ENCODE measurements at places on chromosomes 4 and X. TPM values are rescaled to one million over a fixed set of nuclear protein-coding genes. Genes with fewer than 3 reads are reported as not detected.
A peak's percentile ranks its signal among the peaks of the same experiment; 100 is the strongest.

The SSX2B gene
- not detected for total RNA-seq

The GPR101 gene
- not detected for total RNA-seq

The WAS gene
- 49.1 TPM for total RNA-seq

The NKX1-1 gene
- total RNA-seq = not detected

DNA sequence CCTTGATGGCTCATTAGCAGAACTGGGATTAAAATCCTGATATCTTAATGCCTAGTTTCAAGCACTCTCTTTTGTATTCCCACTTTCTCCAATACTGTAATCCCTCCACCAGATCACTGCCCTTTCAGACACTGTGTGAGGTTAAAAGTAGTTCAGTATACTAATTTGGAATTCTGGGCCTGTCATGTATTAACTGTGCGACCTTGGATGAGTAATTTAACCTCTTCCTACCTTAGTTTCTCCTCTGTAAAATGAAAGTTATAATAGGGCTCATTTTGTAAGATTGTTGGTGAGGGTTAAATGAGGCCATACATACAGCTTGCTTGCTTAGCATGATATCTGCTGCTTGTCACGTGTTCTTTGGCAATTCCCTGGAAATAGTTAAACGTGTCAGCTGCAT lies 207.3 kb upstream of the HS3ST1 start:
- no peaks in the 10 kb centered on the region for H3K36me3 ChIP-seq
- H3K4me1 ChIP-seq = no peaks in the 10 kb centered on the region
- H3K4me3 ChIP-seq = no peak overlapping the region
- H3K27ac ChIP-seq = no peak overlapping the region

- H3K4me1 ChIP-seq = no peaks in the 10 kb centered on the region
- H3K4me3 ChIP-seq = no peak overlapping the region
- no peak overlapping the region for H3K27ac ChIP-seq
- H3K36me3 ChIP-seq = no peaks in the 10 kb centered on the region
These were observed 173.3 kb downstream of the PRKX start for GRCh38 chrX:3540105-3540504.

DNA sequence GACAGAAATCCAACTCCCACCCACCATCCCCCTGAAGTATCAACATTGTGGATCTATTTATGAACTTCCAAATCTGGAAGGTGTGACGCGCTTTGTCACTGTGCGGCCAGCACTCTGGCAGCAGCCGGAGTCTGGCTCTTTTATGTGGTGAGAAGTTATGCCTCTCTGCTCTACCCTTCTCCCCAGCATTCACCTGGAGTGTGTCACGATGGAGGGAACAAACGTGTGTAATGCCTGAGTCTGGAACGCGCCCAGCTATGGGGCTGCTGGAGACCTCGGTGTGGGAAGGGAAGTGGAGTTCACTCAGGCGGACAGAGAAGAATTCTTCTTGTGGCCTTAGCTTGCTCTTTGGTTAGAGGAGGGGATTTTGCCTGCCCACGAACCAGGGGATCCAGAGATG lies 222.1 kb upstream of the RPL34 start:
- no peak overlapping the region for H3K27ac ChIP-seq
- no peaks in the 10 kb centered on the region for H3K27me3 ChIP-seq
- no peaks in the 10 kb centered on the region for H3K36me3 ChIP-seq
- H3K4me1 ChIP-seq = no peaks in the 10 kb centered on the region
- no peak overlapping the region for H3K4me3 ChIP-seq
- no peak for DNase-seq

DNA sequence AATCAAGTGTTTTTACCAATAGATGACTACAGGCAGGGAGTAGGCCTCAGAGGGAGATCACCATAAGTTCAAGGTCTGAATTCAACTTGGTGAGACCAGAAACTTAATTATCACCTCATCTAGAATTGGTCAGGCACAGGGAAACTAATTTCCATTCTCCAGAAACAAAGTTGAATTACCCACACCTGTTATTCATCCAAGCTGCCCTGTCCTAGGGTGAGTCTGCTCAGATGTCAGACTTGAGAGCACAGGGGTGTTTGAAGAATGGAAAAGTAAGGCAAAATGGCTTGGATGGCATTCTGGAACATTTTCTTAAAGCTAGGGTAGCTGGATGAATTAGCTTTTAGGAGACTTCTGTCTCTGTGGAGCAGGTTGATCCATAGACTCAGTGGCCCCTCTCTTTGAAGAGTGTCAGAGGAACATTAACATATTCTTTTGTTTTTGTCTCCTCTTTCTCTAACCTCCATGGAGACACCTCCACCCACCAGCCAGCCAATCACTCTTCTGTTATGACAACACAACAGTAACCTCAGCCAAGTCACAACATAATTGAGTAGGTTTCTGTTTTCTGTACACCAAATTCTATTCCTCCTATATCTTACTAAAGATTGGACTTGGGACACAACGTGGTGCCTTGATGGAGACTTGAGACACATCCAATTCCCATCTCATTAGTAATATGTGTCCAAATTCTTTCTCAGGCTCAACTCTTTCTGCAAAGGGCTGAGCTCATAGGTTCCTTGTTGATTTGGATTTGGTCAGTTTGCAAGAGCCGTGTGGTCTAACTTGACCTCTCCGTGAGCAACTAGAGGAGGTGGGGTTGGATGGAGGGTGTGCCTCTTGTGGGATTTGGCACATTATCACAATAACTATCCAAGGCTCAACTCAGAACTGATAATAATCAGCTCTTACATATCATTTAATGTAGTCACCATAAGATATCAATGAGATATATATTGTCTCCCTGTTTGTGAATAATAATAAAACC lies 45.1 kb downstream of the VSIG4 start:
- peaks cover 8% of the 10 kb centered on the region for H3K4me1 ChIP-seq
- no peaks in the 10 kb centered on the region for H3K27me3 ChIP-seq

GRCh38 chr4:3660086-3660927 lies 105.9 kb upstream of the ADRA2C start:
- no peak for DNase-seq
- no peak overlapping the region for H3K4me3 ChIP-seq
- no peaks in the 10 kb centered on the region for H3K4me1 ChIP-seq
- no peaks in the 10 kb centered on the region for H3K36me3 ChIP-seq
- H3K27me3 ChIP-seq = peaks cover 72% of the 10 kb centered on the region

GRCh38 chr4:148270630-148271029 lies 171.6 kb downstream of the NR3C2 start:
- H3K4me3 ChIP-seq = no peak overlapping the region
- H3K27ac ChIP-seq = no peak overlapping the region
- DNase-seq = no peak
- no peaks in the 10 kb centered on the region for H3K36me3 ChIP-seq
- H3K27me3 ChIP-seq = no peaks in the 10 kb centered on the region

- no peak overlapping the region for H3K27ac ChIP-seq
- H3K27me3 ChIP-seq = no peaks in the 10 kb centered on the region
- DNase-seq = no peak
- no peaks in the 10 kb centered on the region for H3K36me3 ChIP-seq
- H3K4me1 ChIP-seq = no peaks in the 10 kb centered on the region
These were observed 487.9 kb downstream of the C4orf33 start for GRCh38 chr4:129583868-129584267.

DNA sequence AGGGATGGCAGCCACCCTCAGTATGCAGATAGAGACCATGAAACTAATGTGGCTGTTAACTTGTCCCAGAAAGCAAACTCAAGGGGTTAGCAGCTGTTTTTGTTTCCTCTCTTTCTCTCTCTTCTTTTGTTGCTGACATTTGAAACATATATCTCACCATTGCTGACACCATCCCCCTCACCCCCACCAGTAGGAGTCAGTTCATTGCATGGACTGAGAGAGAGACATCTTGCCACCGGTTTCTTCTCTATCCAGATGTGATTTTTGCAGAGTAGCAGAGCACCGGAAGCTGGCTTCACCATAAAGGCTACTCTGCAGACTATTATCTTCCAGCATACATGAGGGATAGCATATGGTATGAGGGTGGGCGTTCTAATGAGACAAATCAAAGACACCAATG lies 177.1 kb upstream of the FRG1 start:
- no peaks in the 10 kb centered on the region for H3K27me3 ChIP-seq
- DNase-seq = no peak
- no peaks in the 10 kb centered on the region for H3K4me1 ChIP-seq

- peak; percentile 53 for DNase-seq
- H3K27ac ChIP-seq = no peak overlapping the region
- no peak overlapping the region for H3K4me3 ChIP-seq
- no peaks in the 10 kb centered on the region for H3K4me1 ChIP-seq
These were observed 318.3 kb upstream of the SLC7A11 start for GRCh38 chr4:138560448-138560847.

- peak within 1 kb of the TSS; percentile 96 for H3K27ac ChIP-seq
- DNase-seq = peak; percentile 81
- peak within 1 kb of the TSS; percentile 95 for H3K4me3 ChIP-seq
- peaks cover 10% of the 10 kb centered on the region for H3K36me3 ChIP-seq
- H3K27me3 ChIP-seq = no peaks in the 10 kb centered on the region
These were observed at the start of gene DNAJB14 for GRCh38 chr4:99946356-99947189. TSS of gene DNAJB14 (minus strand) at chr4:99946618. CDS start at chr4:99946571, 47 bp downstream.

DNA sequence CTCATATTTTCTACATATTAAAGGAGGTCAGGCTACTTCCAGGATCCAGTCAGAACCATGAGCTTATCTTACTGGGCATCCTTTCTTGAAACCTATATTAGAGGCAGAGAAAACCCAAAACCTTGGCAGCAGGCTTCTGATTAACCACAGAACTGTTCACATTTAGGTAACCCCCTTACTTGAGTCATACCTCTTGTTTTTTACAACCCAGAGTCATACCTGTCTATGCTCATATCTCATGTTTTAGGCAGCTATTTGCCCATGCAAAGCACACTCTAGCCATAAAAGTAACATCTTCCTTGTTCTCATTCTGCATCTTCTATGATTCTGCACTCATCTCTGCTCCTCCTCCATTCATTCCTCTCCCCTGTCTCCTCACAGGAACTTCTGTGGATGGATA lies 138.0 kb upstream of the SMIM31 start:
- no peak overlapping the region for H3K4me3 ChIP-seq
- no peak for DNase-seq
- H3K4me1 ChIP-seq = no peaks in the 10 kb centered on the region

DNA sequence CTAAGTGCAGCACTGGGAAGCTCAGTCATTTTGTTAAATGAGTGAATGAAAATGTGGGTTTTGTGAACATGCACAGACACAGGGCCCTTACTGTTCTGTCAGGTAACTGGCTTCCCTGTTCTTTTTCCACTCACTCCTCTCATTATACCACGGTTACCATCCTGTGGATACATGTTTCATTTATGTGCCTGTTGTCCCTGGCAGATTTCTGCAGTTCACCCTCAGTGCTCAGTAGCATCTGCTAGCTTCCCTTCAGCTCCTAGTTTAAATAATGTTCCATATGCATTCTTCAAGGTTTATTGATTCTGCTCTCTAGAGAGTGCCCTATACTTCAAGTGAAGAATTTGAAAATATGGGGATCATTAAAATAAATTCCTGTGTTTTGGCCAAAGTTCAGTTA lies 1634.3 kb upstream of the ADGRL3 start:
- no peak for DNase-seq
- no peaks in the 10 kb centered on the region for H3K36me3 ChIP-seq
- H3K4me1 ChIP-seq = no peaks in the 10 kb centered on the region
- no peak overlapping the region for H3K4me3 ChIP-seq

GRCh38 chr4:142356801-142357200 lies 489.3 kb downstream of the INPP4B start:
- H3K36me3 ChIP-seq = no peaks in the 10 kb centered on the region
- no peaks in the 10 kb centered on the region for H3K27me3 ChIP-seq
- H3K27ac ChIP-seq = no peak overlapping the region
- DNase-seq = no peak
- H3K4me3 ChIP-seq = no peak overlapping the region
- H3K4me1 ChIP-seq = no peaks in the 10 kb centered on the region

DNA sequence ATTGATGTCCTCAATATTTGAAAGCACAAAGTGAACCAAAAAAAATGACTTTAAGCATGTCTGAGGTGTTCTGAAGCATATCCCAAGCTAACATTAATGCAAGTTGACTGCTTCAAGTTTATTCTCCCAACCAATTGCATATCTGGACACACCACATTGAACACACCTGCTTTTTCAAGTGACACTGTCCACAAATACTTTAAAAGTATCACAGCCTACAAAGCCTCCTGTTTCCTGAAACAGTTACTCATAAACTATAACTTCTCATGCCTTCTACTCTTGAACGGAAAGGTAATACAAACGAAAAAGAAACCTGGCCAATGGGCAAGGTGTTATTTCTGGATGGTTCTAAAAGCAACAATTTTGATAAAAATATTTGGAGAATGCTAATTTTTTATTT lies 1.1 kb downstream of the CDKL2 start:
- DNase-seq = peak; percentile 21
- H3K27ac ChIP-seq = peak overlapping the region; percentile 36
- no peaks in the 10 kb centered on the region for H3K4me1 ChIP-seq
- H3K27me3 ChIP-seq = no peaks in the 10 kb centered on the region

DNA sequence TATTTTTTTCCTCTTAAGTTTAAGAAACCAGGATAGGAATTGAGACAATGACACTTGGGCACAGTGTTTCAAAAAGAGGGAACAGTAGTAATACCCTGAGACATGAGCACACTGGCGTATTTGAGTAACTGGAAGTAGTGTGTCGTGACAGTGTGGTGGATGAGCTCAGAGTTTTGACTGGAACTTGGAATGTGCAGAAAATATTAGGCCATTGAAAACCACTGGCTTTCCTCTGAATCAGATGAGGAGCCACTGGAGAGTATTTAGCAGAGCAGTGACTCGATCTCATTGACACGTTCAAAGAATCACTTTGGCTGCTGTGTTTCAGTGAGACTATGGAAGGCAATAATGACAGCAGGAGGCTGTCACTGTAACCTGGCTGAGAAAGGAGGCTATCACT lies 1531.2 kb downstream of the STIM2 start:
- H3K4me1 ChIP-seq = no peaks in the 10 kb centered on the region
- no peak for DNase-seq
- H3K4me3 ChIP-seq = no peak overlapping the region
- H3K27ac ChIP-seq = no peak overlapping the region
- H3K27me3 ChIP-seq = no peaks in the 10 kb centered on the region

DNA sequence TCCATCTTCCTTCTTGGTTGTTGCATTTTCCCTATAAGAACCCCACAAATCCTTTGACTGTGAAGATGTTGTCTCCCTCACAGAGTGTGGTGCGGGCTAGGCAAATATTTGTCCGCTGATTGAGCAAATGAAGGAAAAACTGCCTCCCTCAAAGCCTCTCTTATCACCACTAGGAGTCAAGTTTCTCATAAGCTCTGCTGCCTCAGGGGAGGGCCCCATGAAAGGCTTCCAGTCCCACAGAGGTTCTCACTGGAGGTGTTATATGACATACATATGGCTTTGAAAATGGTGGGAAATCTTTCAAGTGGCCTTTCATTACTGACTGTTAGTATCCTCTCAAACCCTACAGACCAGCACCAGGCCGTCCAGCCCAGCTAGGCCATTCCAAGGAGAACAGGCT lies 9.3 kb downstream of the VGLL1 start:
- no peak overlapping the region for H3K4me3 ChIP-seq
- H3K27me3 ChIP-seq = no peaks in the 10 kb centered on the region
- H3K27ac ChIP-seq = no peak overlapping the region
- H3K4me1 ChIP-seq = no peaks in the 10 kb centered on the region

- H3K4me1 ChIP-seq = no peaks in the 10 kb centered on the region
- no peaks in the 10 kb centered on the region for H3K27me3 ChIP-seq
- no peak for DNase-seq
- no peaks in the 10 kb centered on the region for H3K36me3 ChIP-seq
These were observed 41.4 kb downstream of the ARHGEF9 start for GRCh38 chrX:63743596-63743995.

GRCh38 chr4:68011684-68012083 lies 48.4 kb upstream of the TMPRSS11A start:
- H3K36me3 ChIP-seq = no peaks in the 10 kb centered on the region
- no peaks in the 10 kb centered on the region for H3K4me1 ChIP-seq
- H3K27ac ChIP-seq = no peak overlapping the region
- H3K4me3 ChIP-seq = no peak overlapping the region
- H3K27me3 ChIP-seq = no peaks in the 10 kb centered on the region

All from left lung (tissue), 14 donors.